ENCODE measurements at places on chromosomes 5 and 9.
A peak's percentile ranks its signal among the peaks of the same experiment; 100 is the strongest.

- no peak for DNase-seq
Measured at GRCh38 chr5:3139499-3139931, 388.0 kb upstream of the IRX2 start.

- no peak for DNase-seq
Measured at GRCh38 chr9:104073098-104073769, 20.9 kb upstream of the SMC2 start.

DNA sequence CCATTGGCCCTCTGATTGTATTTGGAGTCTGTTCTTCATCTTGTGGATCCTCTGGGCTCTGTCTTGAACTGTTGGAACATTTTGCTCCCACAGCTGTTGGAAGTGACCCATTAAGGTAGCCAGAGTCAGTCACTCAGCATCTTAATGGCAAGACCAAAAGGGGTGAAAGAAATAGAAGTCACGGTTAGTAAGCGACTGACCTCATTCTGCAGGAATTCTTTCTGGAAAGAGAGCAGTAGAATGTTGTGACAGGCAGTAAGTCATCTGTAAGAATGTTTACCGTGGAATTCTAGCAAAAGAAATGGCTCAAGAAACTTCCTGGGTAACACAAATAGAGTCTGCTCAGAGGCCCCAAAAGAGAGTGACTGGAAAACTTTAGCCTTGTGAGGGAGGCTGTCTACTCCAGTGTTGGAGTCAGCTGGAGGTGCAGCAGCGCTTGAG, 28.6 kb upstream of the TNC start:
- peak; percentile 64 for DNase-seq

- peak; percentile 23 for DNase-seq
Measured at GRCh38 chr9:104232781-104233341, 138.8 kb downstream of the SMC2 start.

DNA sequence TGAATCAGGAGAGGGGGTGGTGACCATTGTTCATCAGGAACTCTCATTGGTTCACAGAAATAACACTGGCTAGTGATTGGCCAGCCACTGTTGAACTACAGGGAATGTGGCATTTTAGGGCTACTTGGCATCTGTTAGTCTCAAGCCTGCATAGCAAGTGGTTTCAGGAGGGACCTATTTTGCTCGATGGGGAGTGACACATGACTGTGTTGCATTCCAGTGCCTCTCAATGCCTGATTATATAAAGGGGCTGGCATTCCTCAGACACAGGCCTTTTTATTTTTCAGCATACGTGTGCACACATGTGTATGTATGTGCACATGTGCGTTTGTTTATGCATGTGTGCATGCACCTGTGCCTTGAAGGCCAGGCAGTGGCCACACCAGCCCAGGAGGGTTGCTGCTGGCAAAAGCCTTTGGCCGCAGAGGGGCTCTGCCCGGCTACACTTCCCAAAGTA, 23.2 kb downstream of the FGD3 start:
- DNase-seq, result no peak

- DNase-seq, result no peak
Measured at GRCh38 chr9:114209151-114209550, 53.8 kb downstream of the COL27A1 start.

DNA sequence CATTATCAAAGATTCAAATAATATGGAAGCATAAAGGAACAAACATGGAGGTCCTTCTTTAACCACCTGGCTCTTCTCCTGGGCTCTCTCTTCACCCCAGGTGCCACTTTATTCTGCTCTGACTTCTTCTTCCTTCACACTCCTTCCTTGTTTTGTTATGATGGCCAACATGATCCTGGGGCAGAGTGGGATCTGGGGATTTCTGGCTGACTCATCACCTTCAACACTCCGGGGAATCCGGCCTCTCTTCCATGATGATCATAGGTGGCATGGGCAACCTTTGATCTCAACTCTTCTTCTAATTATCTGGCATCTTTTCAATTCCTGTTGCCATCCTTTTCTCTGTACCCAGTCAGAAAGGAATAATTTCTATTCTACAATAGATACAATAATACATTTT, 62.1 kb upstream of the TRPC7 start:
- DNase-seq, result no peak

DNA sequence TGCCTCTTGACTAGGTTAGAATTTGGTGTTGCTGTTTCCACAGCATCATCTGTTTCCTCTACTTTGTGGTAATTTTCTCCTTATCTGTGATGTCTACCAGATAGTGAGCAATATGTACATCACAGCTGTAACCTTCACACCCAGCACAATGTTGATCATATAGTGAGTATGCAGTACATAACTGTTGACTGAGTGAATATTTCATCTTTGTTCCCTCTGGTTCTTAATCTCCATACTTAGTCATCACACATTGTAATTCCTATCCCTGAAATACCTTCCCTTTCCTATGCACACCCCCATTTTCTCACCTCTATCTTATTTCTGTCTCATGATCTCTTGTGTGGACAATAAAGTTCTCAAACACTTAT, 115.9 kb downstream of the KIF4B start:
- DNase-seq, result no peak

DNA sequence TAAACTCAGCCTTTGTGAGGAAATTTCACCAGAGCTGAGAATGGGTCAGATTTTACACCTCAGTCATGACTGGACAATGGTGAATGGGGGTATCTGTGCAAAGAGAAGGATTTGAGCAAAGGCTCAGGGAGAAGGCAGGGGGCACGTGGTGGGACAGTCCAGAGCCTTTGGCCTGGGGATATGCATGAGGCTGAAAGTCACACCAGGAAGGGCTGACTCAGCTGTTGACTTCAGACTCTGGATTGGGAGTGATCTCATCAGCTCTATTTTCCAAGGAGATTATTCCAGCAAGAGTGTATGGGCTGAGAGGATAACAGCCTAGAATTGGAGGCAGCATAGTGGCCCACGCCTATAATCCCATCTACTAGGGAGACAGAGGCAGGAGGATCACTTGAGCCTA, 53.6 kb downstream of the SAXO1 start:
- DNase-seq, result peak; percentile 27

DNA sequence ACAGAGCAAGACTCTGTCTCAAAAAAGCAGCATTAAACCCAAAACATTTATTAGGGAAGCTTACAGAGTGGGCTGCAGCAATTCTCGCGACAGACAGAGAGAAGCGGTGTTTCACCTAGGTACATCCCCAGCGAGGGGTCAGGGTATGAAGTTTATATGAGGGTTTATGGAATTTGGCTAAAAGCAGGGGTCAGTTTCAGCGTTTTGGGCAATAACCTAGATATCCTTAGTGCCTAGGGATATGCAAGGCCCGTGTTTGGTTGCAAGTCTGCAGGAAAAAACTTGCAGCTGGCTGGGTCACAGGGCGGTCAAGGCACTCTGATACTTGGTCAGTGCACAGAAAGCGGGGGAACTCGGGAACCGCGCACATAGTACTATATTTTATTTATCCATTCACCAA, 649 bp upstream of the GLE1 start:
- no peak for DNase-seq

DNA sequence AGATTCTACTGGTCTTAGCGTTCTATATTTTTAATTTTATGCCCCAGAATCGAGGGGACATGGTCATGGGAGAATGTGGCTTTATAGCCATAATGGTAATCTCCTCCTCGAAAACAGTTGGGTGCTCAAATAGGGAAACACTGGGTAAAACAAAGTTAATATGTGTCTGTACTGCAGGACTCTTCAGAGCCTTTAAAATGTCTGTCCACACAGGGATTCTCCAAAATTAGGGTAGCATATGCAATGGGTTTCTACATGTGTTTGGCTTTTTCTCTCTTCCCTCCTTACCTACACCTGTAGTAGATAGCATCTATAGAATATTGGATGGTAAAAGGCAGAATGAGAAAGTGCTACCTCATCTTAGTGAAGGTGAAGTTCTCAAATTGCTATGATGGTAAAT, 130.0 kb upstream of the NR3C1 start:
- no peak for DNase-seq

- no peak for DNase-seq
Measured at GRCh38 chr9:134569626-134570025, 72.0 kb upstream of the COL5A1 start.

GRCh38 chr9:75105841-75106240, 17.5 kb downstream of the OSTF1 start:
- no peak for DNase-seq

- peak; percentile 8 for DNase-seq
Measured at GRCh38 chr5:133052317-133053175, 733 bp downstream of the HSPA4 start.

DNA sequence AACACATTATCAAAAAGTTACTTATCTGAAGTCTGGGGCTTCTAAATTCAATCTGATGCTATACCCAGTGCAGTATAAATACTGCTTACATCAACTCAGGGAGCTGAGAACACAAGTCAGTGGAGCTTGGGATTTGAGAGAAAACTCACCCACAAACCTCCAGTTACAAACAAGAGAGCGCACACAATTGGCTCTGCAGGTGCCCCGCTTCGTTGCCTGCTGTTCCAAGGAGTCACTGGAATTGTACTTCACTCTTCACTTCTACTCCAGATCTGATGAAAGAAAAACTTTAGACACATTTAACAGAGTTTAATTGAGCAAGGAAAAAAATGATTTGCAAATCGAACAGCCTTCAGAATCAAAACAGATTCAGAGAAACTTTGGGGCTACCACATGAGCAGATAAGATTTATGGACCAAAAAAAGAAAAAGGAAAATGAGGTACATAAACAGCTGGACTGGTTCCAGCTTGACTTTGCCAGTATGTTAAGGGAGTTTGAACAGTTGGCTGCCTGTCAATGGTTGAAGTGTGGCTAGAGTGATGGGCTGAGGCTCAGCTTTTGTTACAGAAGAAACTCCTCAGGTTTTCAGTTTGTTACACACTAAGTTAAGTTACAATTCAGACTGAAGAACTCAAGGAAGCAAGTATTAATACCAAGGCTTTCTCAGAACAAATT, 156.6 kb downstream of the AOPEP start:
- no peak for DNase-seq

DNA sequence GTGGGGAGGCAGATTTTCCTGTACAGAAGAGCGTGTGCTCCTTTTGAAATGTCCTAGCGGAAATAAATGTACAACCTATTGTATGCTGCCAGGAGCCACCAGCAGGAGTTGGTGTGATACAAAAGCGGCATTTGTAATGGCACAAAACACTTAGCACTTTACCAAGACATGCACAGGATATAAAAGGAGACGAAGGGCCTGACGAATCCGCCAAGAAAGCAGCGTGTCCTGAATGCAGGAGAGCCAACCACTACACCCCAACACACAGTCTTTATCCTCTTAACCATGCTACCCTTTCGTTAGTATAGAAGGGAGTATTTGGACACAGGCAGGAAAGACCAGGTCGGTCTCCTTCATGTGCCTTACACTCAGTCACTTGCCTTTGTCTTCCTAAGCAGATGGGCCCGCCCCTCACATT, 218.1 kb downstream of the TRIM32 start:
- no peak for DNase-seq

DNA sequence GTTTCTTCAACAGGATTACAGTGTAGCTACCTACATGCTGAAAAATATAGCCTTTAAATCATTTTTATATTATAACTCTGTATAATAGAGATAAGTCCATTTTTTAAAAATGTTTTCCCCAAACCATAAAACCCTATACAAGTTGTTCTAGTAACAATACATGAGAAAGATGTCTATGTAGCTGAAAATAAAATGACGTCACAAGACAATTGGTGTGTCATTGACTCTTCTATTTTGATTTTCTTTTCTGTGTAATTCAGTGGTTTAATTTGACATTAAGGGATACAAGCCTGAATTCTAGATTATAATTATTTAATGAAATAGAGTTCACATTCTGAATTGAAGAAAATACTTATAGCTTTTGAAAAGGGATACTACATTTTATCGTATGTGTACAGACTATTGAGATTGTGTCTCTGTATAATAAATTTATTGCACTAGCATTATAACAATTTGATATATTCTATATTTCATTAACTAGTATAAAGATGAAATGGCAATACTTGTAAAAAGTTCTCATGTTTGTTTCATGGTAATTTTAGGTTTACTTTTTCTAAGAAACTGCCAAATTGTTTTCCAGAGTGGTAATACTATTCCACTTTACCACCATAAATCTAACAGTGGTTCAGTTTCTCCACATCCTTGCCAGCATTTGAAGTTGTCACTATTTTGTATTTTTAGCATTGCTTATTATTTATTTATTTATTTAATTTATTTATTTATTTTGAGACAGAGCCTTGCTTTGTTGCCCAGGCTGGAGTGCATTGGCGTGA, 18.7 kb downstream of the ANXA1 start:
- no peak for DNase-seq

- no peak for DNase-seq
Measured at GRCh38 chr9:135825435-135826187, 81.7 kb downstream of the CAMSAP1 start.

- no peak for DNase-seq
Measured at GRCh38 chr9:109403766-109404320, 83.0 kb upstream of the EPB41L4B start.

GRCh38 chr5:123125962-123126732, 37.1 kb downstream of the PRDM6 start:
- no peak for DNase-seq

DNA sequence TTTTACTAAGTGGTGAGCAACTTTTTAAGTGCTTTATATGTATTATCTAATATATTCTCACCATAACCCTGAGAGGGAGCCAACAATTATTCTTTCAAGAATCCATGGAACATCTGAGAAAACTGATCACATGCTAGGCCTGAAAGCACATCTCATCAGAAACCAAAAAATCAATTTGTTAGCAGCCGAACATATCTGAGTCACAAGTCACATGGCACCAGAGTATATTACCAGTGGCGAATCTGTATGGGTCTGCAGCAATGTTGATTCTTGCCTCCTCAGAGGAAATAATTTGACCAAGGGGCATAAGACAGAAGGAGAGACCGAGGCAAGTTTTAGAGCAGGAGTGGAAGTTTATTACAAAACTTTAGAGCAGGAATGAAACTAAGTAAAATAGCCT, 25.3 kb upstream of the SIL1 start:
- no peak for DNase-seq

DNA sequence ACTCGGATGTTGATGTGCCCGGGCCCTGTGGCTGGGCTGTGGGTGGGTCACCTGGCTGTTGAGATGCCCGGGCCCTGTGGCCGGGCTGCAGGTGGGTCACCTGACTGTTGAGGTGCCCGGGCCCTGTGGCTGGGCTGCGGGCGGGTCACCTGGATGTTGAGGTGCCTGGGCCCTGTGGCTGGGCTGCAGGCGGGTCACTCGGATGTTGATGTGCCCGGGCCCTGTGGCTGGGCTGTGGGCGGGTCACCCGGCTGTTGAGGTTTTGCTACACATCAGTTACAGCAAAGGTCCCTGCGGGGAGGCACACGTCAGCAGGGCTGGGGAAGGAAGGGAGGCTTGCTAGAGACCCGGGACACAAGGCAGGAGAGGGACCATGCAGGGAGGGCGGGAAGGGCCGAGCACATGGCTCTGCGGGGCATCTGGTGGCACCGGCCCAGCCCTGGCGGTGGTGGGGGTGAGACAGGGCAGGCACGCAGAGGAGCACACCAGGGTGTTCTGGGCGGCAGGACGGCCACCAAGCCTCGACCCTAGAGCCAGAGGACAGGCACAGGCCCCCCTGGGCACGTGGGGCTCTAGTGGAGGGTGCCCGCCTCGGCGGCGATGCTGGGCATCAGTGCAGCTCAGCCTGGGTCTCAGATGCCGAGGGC, 35.4 kb downstream of the PNPLA7 start:
- no peak for DNase-seq
